MG63 (cell line): ENCODE measurements at places on chromosomes 7 and 10. TPM values are rescaled to one million over a fixed set of nuclear protein-coding genes. Genes with fewer than 3 reads are reported as not detected.

- DNase-seq: no peak
Observed at GRCh38 chr10:76139431-76139830, 708.0 kb downstream of the LRMDA start.

GRCh38 chr10:35720366-35720765, 78.3 kb upstream of the FZD8 start:
- no peak for DNase-seq

DNA sequence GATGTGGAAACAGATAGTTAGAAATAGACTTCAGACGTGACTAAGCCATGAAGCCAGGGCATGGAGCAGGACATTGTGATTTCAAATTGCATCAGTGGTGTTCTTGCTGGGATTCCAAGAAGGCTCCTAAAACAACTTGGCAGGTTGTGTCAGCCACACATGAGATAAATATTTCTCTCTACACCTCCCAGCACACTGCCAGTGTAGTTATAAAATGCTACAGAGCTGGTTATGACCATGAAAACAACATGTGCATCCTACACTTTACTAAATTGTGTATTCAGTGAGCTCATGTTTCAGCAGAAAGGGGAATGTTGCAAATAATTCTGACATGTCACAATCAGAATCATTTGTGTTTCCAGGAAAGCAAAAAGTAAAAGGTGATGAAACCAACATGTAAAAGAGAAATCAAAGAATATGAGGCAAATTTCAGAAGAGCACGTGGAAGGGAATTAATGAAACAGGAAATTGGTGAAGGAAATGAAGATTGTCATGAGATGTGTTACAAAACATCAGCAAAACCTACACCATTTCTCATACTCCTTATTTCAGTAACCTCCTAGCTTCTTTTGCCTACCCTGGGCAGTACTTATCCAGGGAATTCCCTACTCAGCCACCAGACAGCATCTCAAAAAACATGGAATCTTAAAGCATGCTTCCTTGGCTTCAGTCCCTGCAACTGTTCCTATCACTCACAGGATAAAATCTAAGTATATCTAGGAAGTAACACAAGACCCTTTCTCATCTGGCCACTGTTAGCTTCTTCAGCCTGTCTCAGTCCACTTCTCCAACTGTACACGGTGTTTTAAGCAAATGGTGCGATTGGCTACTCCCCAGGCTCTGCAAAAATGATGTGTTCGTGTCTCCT, 5.8 kb upstream of the CYP3A7 start:
- DNase-seq: peak; percentile 16

- no peak for DNase-seq
Observed at GRCh38 chr7:20270371-20270770, 53.2 kb upstream of the MACC1 start.

Gene LLCFC1
- not detected in 2 replicates for total RNA-seq

Gene HEPACAM2
- total RNA-seq: not detected in 2 replicates

GRCh38 chr7:13829914-13830900, 159.3 kb downstream of the ETV1 start:
- peak; percentile 15 for DNase-seq

DNA sequence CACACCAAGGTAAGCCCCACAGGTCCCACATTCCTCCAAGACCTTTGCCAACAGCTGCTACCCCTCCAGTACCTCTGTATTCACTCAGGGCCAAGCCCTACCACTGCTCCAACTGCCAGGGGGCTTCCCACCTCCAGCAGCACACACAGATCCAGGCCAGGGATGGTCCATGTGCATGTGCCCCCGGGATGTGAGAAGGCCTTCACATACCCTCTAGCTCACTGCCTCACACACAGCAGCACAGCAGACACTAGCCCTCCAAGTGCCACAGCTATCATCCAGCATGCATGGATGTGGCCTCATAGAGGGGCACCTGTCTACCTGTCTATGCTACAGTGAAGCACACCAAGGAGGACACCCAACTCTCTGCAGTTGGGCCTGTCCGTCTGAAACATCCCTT, 488.8 kb downstream of the PLXNA4 start:
- no peak for DNase-seq

GRCh38 chr7:81167934-81168333, 249.1 kb upstream of the SEMA3C start:
- DNase-seq: no peak

DNA sequence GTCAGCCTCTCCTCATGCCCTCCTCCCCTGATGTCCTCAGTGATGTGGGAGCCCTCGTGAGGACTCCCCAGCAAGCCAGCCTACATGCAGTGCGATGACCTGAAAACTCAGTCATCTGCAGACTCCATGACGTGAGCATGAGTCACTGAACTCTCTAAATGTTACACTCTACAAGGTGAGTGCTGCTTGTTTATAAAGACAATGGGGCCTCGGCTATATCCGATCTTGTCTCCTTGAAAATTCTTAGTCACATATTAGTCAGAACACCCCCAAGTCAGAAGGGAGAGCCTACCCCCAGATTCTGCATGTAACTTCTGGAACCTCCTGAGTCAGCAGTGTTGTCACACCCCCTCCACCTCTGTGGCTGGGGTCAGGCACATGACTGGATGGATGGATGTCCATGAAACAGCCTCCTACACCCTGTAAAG, 673.8 kb downstream of the INHBA start:
- DNase-seq: peak; percentile 56

DNA sequence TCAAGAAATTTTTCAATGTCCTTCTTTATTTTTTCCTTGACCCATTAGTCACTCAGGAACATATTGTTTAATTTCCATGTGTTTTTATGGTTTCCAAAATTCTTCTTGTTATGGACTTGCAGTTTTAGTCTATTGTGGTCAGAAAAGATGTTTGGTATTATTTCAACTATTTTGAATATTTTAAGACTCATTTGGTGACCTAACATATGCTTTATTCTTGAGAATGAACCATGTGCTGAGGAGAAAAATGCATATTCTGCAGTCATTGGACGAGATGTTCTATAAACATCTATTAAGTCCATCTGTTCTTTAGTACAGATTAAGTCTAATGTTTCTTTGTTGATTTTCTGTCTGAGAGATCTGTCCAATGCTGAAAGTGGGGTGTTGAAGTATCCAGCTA, 42.3 kb upstream of the MDFIC start:
- no peak for DNase-seq

DNA sequence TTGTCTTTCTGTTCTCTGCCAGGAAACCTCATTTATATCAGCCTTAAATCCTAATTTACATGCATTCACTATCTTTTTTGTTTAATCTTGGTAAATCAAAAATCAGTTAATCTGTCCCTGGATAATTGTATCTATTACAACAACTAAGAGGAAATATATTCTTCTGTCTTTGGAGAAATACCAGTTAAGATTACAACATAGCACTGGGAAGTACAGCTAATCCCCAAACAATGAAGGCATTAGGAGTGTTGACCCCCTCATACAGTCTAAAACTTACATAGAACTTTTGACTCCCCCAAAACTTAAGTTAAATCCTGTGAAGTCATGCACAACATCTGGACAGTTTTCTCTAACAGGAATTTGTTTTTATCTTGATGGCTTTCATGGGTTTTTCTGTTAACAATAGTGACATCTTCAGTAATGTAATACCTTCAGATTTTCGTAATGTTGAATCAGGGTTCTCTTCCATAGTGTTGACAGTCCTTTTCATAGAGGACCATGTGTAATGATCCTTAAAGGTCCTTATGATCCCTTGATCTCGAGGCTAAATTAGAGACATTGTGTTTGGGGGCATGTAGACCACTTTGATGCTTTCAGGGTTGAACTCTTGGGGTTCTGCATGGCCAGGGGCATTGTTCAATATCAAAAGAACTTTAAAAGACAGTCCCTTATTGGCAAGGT, 24.1 kb upstream of the ABCC2 start:
- no peak for DNase-seq

DNA sequence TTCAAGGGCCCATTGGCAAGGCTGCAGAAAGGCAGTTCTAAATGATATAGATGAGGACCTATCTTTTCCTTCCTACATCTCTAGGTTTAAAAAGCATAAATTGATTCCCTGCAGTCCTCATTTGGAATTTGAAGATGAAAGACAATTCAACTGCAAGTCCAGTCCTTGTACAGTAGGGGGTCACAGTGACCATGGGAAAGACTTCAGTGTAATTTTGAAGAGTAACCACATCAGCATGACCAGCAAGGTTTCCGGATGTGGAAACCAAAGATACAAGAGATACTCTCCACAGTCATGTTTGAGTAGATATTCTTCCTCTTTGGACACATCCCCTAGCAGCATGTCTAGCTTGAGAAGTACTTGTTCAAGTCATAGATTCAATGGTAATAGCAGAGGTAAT, 539.3 kb upstream of the TEX47 start:
- DNase-seq: no peak
